ENCODE measurements at places on chromosomes 11 and 22.

- ATAC-seq, result no peak
These were observed 319.7 kb downstream of the DDX10 start for GRCh38 chr11:108984523-108984922.

DNA sequence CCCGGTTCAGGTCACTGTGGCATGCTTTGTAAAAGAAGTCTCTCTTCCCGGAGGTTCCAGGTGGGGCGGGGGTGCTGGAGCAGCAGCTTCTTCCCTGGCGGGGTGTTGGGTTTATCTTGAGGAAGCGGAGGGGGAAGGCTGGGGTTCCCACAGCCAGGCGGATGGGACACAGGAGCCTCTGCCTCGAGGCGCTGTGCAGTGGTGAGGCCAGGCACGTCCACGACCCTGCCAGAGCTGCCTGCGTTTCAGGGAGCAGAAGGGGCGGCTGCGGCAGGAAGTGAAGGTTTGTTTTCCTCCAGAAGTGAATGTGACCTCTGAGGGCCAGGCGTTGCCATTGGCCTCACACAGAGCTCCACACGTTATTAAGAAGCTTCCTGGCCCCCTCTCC, 20.1 kb upstream of the ADORA2A start:
- ATAC-seq, result no peak

- no peak for ATAC-seq
These were observed 718 bp upstream of the CCDC88B start for GRCh38 chr11:64339286-64339685.

- no peak for ATAC-seq
These were observed 53.4 kb downstream of the SMCO4 start for GRCh38 chr11:93489841-93490240.

GRCh38 chr11:103700622-103701021, 335.8 kb upstream of the DDI1 start:
- peak; percentile 88 for ATAC-seq

GRCh38 chr11:17921659-17922415, 91.0 kb downstream of the SERGEF start:
- ATAC-seq, result peak; percentile 65

DNA sequence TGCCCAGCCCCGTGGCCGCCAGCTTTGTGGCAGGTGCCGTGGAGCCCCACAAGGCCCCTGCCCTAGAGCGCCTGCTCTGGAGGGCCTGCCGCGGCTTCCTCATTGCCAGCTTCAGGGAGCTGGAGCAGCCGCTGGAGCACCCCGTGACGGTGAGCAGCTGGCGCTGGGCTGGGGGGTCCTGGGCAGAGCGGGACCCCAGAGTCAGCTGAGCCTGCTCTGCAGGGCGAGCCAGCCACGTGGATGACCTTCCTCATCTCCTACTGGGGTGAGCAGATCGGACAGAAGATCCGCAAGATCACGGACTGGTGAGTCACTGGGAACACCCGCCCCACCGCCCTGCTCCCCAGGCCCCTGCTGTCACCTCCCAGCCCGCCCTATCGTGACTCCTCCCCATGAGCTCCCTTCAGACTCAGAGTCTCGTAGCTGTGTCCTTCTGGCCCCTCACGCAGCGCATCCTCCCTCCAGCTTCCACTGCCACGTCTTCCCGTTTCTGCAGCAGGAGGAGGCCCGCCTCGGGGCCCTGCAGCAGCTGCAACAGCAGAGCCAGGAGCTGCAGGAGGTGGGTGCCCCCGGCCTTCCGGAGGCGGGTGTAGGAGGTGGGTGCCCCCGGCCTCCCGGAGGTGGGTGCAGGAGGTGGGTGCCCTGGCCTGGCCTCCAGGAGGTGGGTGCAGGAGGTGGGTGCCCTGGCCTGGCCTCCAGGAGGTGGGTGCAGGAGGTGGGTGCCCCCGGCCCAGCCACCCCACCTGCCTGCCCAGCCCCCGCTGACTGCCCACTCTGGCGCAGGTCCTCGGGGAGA, 4.7 kb downstream of the TCIRG1 start:
- ATAC-seq, result peak; percentile 14

GRCh38 chr11:45096636-45097035, 49.8 kb upstream of the PRDM11 start:
- ATAC-seq, result no peak

DNA sequence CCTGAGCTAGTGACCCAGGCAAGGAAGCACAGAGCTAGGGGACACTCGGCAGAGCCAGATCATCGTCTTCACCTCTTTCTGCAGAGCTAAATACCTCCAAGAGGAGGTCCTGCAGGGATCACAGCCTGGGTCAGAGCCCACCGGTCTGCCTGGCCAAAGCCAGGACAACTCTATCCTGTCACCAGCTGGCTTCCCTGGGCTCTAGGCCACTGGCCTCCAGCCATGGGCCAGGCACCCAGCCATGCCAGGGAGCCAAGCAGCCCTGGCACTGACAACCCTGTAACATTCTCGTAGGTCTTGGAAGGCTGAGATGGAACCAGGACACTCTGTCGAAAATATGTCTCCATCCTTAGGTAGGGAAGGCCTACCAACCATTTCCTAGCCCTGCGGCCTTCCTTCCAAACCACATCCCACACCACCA, 270.1 kb downstream of the BUD13 start:
- ATAC-seq, result no peak

DNA sequence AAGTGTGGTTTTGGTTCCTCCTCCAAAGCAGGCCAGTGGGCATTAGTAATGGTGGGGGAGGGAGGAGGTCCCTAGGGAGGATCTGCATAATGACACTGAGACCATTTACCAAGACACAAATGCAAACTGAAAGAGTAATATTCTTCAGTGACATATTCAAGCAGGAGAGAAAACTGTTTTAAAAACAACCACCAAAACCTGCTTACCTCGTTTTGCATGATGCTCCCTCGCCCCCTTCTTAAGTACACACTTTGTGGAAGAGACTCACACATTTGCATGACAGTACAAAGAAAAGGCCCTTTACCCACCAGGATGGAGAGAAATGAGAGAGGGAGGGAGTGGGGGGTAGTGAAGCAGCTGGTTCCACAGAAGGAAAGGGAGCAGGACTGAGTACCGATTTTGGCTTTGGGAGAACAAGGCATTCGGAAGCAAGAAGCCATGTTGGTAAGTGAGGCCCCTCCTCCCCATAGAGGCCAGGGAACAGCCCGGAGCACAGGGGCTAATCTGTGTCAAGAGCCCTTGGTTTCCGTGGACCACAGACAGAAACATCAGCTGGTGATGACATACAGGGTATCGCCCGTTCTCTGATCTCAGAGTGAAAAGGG, 13.0 kb upstream of the OPCML start:
- no peak for ATAC-seq

DNA sequence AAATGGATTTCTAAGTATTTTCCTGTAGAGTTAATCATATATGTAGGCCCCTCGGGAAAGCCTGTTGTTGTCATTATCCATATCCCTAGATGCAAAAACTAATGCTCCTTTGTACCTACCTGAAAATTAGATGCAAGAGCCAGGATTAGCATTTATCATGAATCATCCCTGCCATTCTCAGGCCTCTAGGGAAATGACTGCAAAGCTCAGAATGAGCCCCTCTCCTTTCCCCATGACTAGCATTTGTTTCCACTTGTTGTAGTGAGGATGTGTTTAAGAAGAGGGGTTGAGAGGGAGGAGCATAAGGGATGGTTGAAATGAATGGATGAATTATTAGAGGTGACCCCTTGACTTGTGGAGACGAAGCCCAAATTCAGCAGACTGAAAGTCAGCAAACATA, 537.9 kb downstream of the NTM start:
- ATAC-seq, result no peak

GRCh38 chr11:41920374-41920773, 460.9 kb upstream of the LRRC4C start:
- ATAC-seq, result no peak

DNA sequence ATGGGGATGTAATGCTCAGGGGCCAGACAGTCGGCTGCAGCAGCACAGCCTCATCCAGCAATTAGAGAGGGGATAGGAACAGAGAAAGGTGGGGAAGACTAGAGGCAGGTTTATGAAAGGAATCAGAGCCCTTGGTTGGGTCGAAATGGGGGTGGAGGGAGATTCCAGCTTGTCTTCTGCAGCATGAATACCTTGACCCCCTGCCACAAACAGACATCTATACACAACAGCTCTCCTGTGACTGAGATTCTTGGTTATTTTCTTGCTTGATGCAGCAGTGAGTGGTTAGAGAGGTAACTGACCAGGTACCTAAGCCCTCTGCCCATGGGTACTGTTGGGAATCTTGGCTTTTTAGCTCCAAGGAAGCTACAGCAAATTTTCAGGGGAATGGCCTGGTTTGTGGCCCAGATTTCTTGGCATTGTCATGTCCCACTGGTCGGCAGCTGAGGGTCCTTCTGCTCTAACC, at the start of gene TRIM49D1:
TSS of gene TRIM49D1 (minus strand) at position 51 of the 466 bp plus-strand sequence. CDS start 4,535 bp downstream, outside the sequence.
- no peak for ATAC-seq

DNA sequence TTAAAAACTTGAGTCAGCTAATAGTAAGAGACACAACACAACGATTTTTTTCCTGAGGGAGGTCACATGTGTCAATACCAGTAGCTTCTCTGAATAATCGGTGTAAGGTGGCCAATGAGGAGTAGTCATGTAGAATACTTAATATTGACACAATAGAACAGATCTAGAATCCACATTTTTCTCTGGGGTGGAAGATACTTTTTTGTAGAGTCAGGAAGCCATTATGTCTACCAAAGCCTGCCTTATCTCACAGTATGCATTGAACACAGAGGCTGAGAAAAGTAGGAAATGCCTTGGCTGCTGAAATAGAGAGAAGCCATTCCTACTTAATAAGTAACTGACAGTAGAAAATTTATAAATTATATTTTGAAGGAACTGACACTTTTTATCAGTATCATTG, 725.0 kb downstream of the METTL15 start:
- no peak for ATAC-seq

DNA sequence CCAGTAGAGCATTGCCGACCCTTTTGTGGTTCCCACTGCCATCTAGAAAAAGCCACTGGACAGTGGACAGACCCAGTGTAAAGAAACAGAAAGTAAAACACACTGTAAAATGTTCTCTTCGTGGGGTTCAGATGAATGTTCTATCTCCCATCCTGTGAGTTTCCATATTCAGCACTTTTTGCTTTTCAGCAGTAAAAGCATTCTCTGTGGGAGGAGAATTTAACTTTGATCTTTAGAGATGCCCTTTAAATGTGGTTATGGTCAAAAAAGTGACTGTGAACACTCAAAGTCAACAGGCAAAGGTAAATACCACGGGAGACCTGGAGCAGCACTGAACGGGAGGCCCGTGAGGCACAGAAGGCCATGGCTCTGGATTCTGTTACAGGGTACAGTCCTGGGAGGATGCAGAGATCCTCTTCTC, 53.9 kb downstream of the FLI1 start:
- no peak for ATAC-seq

DNA sequence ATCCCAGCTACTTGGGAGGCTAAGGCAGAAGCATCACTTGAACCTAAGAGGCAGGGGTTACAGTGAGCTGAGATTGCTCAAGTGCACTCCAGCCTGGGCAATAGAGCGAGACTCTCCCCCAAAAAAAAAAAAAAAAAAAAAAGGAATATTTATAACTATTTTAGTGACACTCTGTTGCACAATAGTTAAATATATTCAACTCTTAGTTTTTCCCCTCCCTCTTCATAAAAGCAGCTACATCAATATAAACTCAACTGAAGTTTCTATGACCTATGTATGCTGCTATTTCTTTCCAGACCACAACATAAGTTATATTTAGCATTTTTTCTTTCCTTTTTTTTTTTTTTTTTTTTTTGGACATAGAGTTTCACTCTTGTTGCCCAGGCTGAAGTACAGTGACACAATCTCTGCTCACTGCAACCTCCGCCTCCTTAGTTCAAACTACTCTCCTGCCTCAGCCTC, 19.2 kb downstream of the CELF1 start:
- peak; percentile 68 for ATAC-seq

- ATAC-seq, result no peak
These were observed 1031.2 kb downstream of the BRD1 start for GRCh38 chr22:48796310-48797015.

DNA sequence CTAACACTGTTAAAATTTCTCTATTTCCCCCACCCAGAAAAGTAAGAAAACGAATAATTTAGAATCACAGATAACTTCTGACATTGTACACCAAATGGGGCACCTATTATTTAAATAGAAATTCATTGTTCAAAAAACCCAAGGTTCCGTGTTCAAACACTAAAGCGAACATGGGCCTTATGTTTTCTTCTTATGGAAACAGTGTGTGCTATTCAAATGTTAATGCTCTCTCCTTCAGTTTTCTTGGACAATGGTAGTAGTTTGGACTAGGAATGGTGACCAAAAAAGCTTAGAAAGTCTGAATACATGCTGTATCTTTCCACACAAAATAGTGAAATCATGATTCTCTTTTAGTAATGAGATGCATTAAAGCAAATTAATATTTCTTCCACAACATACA, 33.7 kb downstream of the VSIG10L2 start:
- ATAC-seq, result no peak

DNA sequence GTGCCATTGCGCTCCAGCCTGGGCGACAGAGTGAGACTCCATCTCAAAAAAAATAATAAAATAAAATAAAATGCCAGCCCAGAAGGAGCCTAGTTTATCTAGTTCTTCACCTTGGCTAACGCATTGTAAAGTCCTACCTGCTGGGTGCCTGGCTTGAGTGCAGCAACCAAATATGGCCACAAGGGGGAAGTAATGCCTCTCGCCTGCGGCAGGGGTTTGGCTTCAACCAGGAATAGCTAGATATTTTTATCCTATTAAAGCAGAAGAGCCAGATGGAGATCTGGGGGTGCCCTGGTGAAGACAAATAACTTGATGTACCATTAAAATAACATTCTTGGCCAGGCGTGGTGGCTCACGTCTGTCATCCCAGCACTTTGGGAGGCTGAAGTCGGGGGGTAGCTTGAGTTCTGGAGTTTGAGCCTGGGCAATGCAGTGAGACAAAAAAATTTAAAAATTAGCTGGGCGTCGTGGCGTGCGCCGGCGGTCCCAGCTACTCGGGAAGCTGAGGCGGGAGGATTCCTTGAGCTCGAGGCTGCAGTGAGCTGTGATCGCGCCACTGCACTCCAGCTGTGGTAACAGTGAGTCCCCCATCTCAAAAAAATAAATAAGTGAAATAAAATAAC, 20.6 kb upstream of the PLEKHB1 start:
- peak; percentile 98 for ATAC-seq

GRCh38 chr22:28454431-28455064, 225.1 kb downstream of the TTC28 start:
- no peak for ATAC-seq

GRCh38 chr11:125603207-125603606, 10.6 kb downstream of the STT3A start:
- ATAC-seq, result no peak

DNA sequence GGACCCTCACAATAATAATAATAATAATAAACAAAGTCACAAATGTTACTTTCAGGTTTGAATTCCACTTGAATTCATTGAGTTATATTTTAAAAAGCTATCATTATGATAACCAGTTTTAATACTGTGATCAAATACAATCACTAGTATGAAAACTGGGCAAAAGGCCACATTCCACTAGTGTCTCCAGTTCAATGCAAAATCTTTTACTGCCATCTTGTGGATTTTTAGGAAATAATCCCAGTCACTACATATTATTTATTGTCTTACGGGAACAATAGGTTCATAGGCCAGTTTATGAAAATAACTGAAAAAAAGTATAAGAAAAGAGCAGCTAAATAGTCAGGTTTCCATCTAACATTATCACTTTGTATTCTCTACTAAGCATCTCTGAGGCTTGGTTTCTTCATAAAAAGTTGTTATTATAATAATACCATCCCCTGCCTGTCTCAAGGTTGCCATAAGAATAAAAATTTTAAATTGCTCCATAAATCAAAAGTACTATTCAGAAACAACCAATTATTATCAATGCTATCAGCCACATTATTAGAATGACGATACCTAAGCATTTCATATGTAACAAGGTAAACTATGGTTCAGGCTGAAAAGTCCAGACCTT, 533.9 kb upstream of the CCDC90B start:
- peak; percentile 74 for ATAC-seq

- ATAC-seq, result peak; percentile 91
These were observed 27.0 kb upstream of the AMOTL1 start for GRCh38 chr11:94741022-94741679.

- ATAC-seq, result no peak
These were observed 232.0 kb downstream of the BUD13 start for GRCh38 chr11:116540645-116541304.

Measured in SK-N-SH treated with all-trans-retinoic acid at 6 μM for 48 hours (cell line).